CD4-positive, CD25-positive, alpha-beta regulatory T cell (primary cell): ENCODE measurements at places on chromosomes 7 and 10. TPM values are rescaled to one million over a fixed set of nuclear protein-coding genes. Genes with fewer than 3 reads are reported as not detected.

- no peak overlapping the region for H3K27ac ChIP-seq
- DNase-seq, result no peak
- H3K4me1 ChIP-seq, result no peaks in the 10 kb centered on the region
- no peaks in the 10 kb centered on the region for H3K36me3 ChIP-seq
Observed at GRCh38 chr10:96112531-96112930, 17.6 kb upstream of the ZNF518A start.

- no peak overlapping the region for H3K4me3 ChIP-seq
- no peak overlapping the region for H3K27ac ChIP-seq
- no peaks in the 10 kb centered on the region for H3K36me3 ChIP-seq
- no peaks in the 10 kb centered on the region for H3K4me1 ChIP-seq
- no peak for DNase-seq
Observed at GRCh38 chr7:94401428-94401814, 6.7 kb downstream of the COL1A2 start.

DNA sequence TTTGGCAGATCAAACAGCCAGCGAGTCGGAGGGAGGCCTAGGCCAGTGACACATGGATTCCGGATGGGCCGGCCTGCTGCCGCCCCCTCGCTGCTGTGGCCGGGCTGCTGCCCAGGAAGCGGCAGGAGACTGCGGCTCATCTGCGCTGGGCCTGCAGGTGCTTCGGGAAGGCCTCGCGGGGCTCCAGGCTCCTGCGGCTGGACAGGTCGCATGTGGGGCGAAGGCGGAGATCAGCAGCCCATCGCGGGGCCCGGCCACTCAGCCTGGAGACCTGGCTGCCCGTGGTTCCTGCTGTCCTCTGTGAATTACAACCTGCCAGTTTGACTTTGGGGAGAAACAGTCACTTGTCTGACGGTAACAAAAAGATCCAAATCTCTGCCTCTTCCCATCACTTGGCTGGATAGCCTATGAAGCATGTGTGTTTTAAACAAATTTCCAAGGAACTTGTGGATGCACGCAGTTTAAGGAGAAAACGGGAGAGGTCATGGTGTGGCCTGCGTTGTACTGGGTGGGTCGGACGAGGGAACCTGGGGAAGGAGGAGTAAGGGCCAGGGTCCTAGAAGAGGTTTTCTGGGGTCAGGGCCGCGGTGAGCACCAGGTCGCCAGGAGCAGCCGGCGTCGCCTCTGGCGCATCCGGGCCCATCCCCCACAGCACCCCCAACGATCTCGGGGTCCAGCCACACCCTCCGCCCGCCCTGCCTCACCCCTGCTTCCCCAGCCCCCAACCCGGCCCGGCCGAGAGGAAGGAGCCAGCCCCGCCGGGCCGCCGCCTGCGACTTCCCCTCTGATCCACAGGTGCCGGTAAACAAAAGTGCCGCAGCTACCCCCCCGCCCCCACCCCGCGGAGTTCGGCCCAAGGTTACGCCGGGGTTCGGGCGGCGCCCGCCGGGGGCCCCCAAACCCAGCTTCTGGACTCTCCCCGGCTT lies 1.6 kb downstream of the SPOCK2 start:
- peaks cover 35% of the 10 kb centered on the region for H3K36me3 ChIP-seq
- H3K27ac ChIP-seq, result peak overlapping the region; percentile 98
- H3K4me3 ChIP-seq, result peak overlapping the region; percentile 95
- H3K27me3 ChIP-seq, result no peaks in the 10 kb centered on the region

DNA sequence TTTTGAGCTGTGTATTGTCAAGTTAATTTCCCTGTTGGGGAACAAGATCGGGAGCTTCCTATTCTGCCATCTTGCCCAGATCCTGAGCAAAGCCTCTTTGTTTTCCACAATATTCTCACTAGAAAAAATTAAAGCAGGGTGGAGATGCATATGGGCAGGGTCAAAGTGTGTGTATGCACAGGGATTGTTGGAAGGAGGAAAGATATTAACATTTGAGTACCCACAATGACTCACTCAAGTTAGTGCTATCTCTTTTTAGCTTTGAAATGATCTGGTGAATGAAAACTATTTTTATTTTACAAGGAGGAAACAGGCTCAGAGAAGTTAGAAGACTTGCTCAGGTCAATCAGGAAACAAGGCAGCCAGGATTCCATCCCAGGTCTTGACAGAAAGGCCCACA lies 6.7 kb upstream of the BTBD16 start:
- no peaks in the 10 kb centered on the region for H3K4me1 ChIP-seq
- peaks cover 7% of the 10 kb centered on the region for H3K27me3 ChIP-seq
- H3K4me3 ChIP-seq, result no peak overlapping the region
- no peaks in the 10 kb centered on the region for H3K36me3 ChIP-seq
- DNase-seq, result no peak

- H3K27me3 ChIP-seq, result no peaks in the 10 kb centered on the region
- no peak overlapping the region for H3K27ac ChIP-seq
- no peaks in the 10 kb centered on the region for H3K4me1 ChIP-seq
- H3K4me3 ChIP-seq, result no peak overlapping the region
Observed at GRCh38 chr7:40622941-40623501, 488.2 kb downstream of the SUGCT start.

Gene CYP3A4
- total RNA-seq, result not detected

DNA sequence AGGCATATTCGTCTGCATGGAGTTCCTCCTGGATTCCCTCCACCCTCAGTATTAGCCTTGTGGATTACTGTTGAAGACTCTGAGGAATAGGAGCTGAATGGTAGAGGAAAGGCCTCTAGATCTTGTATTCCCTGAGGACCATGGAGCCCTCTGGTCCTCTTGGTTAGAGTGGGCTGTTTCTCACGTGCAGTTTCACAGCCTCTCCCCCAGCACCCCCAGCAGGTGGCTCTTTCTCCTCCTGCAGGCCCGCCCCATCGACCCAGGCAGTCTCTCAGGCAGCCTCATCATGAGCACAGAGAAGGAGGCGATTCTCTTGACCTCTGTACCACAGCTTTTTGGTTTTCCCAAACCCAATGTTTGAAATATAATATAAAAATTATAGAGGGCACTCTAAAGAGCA lies 102.0 kb downstream of the WNT2 start:
- no peak overlapping the region for H3K27ac ChIP-seq
- H3K36me3 ChIP-seq, result peaks cover 3% of the 10 kb centered on the region
- no peak overlapping the region for H3K4me3 ChIP-seq
- H3K27me3 ChIP-seq, result no peaks in the 10 kb centered on the region
- H3K4me1 ChIP-seq, result no peaks in the 10 kb centered on the region

GRCh38 chr7:30136743-30137485 lies 2.1 kb downstream of the MTURN start:
- H3K4me3 ChIP-seq, result no peak overlapping the region
- no peaks in the 10 kb centered on the region for H3K27me3 ChIP-seq
- H3K4me1 ChIP-seq, result peaks cover 14% of the 10 kb centered on the region
- no peaks in the 10 kb centered on the region for H3K36me3 ChIP-seq
- peak overlapping the region; percentile 18 for H3K27ac ChIP-seq

- no peak for DNase-seq
- no peaks in the 10 kb centered on the region for H3K27me3 ChIP-seq
- H3K36me3 ChIP-seq, result peaks cover 43% of the 10 kb centered on the region
- no peak overlapping the region for H3K4me3 ChIP-seq
Observed at GRCh38 chr7:100152404-100152803, 3.7 kb downstream of the LAMTOR4 start.

- no peaks in the 10 kb centered on the region for H3K36me3 ChIP-seq
- H3K4me1 ChIP-seq, result no peaks in the 10 kb centered on the region
- H3K4me3 ChIP-seq, result no peak overlapping the region
- no peaks in the 10 kb centered on the region for H3K27me3 ChIP-seq
- DNase-seq, result no peak
Observed at GRCh38 chr10:85979598-85979997, 387.0 kb downstream of the GRID1 start.

DNA sequence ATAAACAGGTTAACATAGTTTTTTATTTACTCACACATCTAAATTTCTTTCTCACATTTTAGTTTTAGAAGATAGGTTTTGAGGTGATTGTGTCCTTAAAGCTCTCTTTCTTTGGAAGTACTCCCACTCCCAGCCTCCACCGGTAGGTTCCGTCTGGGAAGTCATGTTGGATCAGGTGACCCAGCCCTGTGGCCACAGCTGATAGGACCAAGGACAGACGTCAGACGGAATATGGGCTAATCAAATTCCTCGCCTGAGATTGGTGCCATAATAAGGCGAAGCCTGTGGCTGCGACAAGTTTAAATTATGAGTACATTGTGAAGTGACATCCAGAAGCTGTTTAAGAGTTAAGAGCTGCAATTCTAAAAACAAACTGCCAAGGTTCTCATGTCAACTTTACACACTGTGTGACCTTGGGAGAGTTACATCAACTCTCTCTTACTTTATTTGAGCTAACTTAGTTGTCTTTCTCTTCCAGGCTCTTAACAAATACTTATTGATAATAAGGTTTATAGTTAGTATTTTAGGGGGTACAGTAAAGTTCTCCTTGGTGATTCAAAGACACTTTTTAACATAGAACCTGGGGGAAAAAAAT lies 133.6 kb downstream of the NPY start:
- H3K4me1 ChIP-seq, result no peaks in the 10 kb centered on the region
- H3K27ac ChIP-seq, result no peak overlapping the region
- peaks cover 2% of the 10 kb centered on the region for H3K27me3 ChIP-seq
- H3K36me3 ChIP-seq, result no peaks in the 10 kb centered on the region

Gene MMP21
- 0.59 TPM for total RNA-seq

Gene FEZF1
- total RNA-seq, result not detected

Gene CYP2E1
- 0.37 TPM for total RNA-seq

- no peaks in the 10 kb centered on the region for H3K36me3 ChIP-seq
- H3K4me3 ChIP-seq, result no peak overlapping the region
- no peaks in the 10 kb centered on the region for H3K27me3 ChIP-seq
- DNase-seq, result no peak
Observed at GRCh38 chr7:137981668-137982067, 20.2 kb downstream of the CREB3L2 start.

- DNase-seq, result peak; percentile 45
- no peak overlapping the region for H3K4me3 ChIP-seq
Observed at GRCh38 chr10:11270135-11270857, 252.6 kb downstream of the CELF2 start.

Gene ITPRID1
- not detected for total RNA-seq

- H3K36me3 ChIP-seq, result peaks cover 31% of the 10 kb centered on the region
- peak overlapping the region; percentile 68 for H3K4me3 ChIP-seq
- no peak for DNase-seq
Observed at GRCh38 chr7:23184291-23184690, 2.4 kb downstream of the NUP42 start.

Gene NET1
- 27.7 TPM for total RNA-seq

Gene TMEM236
- 0.10 TPM for total RNA-seq

Gene AKR1C4
- not detected for total RNA-seq

- peaks cover 9% of the 10 kb centered on the region for H3K27me3 ChIP-seq
- no peak overlapping the region for H3K4me3 ChIP-seq
- H3K36me3 ChIP-seq, result no peaks in the 10 kb centered on the region
- no peak overlapping the region for H3K27ac ChIP-seq
- peaks cover 16% of the 10 kb centered on the region for H3K4me1 ChIP-seq
Observed at GRCh38 chr10:101572126-101572525, 15.9 kb downstream of the POLL start.

- H3K36me3 ChIP-seq, result peaks cover 22% of the 10 kb centered on the region
- no peak for DNase-seq
- H3K4me3 ChIP-seq, result no peak overlapping the region
- peaks cover 36% of the 10 kb centered on the region for H3K4me1 ChIP-seq
Observed at GRCh38 chr7:2984091-2984490, 59.6 kb downstream of the CARD11 start.

DNA sequence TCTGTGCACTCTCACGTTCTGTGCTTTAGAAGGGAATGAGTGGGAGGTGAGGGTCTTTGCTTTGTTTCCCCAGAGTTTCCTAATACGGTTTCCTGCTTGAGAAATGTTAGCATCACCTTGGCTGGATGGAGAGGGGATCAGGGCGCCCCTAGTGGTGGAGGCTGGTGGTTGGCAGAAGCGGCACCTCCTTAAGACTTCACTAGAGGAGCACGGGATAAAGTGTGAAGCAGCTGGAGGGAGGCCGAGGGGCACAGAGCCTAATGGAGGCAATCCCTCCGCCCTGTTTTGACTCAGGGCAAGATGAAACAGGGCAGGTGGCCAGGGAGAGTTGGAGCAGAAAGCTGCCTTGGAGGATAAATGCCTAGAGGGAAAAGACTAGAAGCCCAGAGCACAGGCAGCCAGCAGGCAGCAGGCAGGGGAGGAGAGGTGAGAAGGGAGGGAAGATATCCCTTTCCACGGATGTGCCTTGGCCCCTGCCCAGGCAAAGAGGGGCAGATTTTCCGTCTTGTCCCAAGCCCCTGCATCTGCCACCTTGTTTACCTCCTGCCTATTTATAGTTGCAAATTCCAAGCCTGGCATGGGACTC lies 56.0 kb upstream of the BTRC start:
- no peak overlapping the region for H3K27ac ChIP-seq
- H3K36me3 ChIP-seq, result no peaks in the 10 kb centered on the region
- peaks cover 2% of the 10 kb centered on the region for H3K4me1 ChIP-seq
- H3K27me3 ChIP-seq, result peaks cover 14% of the 10 kb centered on the region
- peak; percentile 47 for DNase-seq

- DNase-seq, result no peak
- peaks cover 23% of the 10 kb centered on the region for H3K36me3 ChIP-seq
- no peaks in the 10 kb centered on the region for H3K27me3 ChIP-seq
- no peak overlapping the region for H3K4me3 ChIP-seq
- H3K27ac ChIP-seq, result no peak overlapping the region
- H3K4me1 ChIP-seq, result peaks cover 14% of the 10 kb centered on the region
Observed at GRCh38 chr7:77917500-77918262, 119.1 kb downstream of the PHTF2 start.

DNA sequence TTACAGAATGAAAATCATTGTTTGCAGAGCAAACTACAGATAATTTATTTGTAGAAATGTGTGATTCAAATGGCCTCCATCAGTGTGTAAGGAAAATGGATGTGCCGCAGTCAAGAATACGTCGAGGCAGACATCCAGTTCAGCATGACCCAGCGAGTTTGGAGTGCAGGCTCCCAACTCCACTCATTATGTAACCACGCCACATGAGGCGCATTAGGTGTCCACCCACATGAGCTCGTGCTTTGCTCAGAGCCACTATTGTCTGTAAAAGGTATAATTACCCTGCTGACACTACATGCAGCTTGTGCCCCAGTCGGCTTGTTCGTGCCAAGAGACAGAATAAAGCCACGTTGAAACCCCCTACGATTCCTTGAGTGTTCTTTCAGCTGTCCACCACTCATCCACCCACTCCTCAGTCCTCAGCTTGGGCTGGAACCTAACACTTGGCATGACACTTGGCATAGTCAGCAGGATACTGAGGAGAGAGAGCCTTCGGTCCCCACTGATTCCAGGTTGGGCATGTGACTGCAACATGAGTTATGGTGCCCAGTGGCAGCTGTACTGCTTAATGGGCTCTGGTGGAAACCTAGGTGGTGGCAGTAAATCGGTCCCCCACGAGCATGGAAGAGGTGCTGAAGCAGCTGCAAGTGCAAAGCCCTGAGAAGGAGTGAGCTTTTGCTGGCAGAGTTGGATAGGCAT lies 102.7 kb downstream of the BICC1 start:
- no peak overlapping the region for H3K4me3 ChIP-seq
- H3K27ac ChIP-seq, result no peak overlapping the region
- no peaks in the 10 kb centered on the region for H3K27me3 ChIP-seq
- no peaks in the 10 kb centered on the region for H3K36me3 ChIP-seq
